Tibial nerve (tissue), 4 donors: ENCODE measurements at places on chromosomes 7 and 10.

- no peak for DNase-seq
These were observed 13.7 kb upstream of the GPR141 start for GRCh38 chr7:37669818-37670217.

- DNase-seq = no peak
These were observed 66.4 kb downstream of the MINDY4 start for GRCh38 chr7:30837581-30837980.

DNA sequence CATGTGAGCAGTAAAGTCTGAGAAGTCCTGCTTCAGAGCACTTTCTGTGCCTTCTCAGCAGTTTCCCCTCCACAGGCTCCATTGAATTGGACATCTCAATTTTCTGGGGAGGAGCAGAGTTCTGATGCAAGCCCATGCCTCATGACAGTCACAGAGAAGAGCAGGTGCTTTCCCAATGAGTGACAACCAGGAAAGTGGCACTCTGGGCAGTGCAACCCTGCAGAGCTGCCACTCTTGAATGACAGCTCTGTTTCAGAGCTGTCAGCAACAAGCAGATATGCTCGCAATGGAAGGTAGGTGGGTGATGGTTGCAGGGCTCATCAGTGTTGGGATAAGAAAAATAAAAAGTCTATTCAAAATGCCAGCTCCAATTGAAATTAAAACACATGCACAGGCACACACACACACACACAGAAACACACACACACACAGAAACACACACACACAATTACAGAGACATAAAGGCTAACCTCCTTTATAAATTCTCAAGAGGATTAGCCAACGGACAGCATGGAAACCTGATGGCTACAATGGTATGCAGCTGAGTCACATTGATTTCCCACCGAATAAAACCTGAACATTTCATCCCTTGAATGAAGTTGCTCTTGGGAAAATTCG lies 50.5 kb downstream of the C10orf67 start:
- DNase-seq = no peak

GRCh38 chr10:30247704-30248103 lies 101.4 kb downstream of the MTPAP start:
- no peak for DNase-seq

DNA sequence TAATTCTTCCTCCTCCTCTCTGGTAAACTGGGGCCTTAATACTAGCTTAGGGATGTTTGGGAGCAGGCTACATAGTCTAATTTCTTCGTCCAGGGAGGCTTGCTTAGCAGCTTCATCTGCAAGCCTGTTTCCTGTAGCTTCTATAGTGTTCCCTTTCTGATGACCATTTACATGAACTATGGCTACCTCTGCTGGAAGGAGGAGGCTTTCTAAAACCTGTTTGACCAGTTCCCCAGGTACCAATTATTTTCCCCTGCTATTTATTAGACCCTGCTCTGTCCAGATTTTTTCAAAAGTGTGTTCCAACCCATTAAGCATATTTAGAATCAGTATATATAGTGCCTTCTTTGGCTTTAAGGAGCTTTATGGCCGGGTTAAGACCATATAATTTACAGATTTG lies 38.8 kb upstream of the DNAH11 start:
- no peak for DNase-seq

- no peak for DNase-seq
These were observed 8.5 kb upstream of the KNDC1 start for GRCh38 chr10:133151543-133151972.

- no peak for DNase-seq
These were observed 99.4 kb upstream of the TNS3 start for GRCh38 chr7:47681249-47681810.

DNA sequence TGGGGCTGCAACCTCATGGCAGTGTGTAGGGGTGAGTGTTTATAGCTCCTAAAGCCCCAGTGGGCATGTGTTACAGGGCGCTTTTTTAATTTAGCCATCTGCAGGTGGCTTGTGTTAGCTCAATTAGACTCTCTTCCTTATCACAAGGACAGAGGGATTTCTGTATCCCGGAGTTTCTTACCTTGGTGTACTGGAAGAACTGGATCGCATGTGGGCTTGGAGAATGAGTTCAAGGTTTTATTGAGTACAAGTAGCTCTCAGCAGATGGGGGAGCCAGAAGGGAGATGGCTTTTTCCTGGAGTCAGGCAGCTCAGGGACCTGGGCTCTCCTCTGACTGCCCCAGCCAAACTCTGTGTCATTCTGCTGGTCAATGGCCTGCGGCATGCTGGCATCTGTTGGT lies 153.5 kb upstream of the C7orf33 start:
- DNase-seq = no peak

- DNase-seq = no peak
These were observed 4.9 kb upstream of the ZMIZ1 start for GRCh38 chr10:79063661-79064492.

DNA sequence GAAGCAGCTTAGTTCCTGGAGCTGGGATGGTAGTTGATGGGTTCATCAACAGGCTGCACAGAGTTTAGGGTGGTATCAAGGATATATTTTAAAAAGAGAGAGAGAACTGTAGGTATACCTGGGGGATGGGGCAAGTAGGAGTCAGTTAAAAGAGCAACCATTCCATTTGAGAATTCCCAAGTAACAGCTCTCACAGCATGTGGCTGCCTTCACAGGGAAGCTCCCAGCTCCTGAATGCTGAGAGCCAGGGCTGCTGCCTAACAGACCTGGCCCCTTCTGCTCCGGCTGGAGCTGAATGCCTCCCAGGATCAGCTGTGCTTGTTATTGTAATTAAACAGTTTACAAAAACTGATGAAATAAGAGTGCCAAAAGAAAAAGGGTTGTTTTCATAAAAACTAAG lies 58.8 kb upstream of the GPR26 start:
- no peak for DNase-seq

DNA sequence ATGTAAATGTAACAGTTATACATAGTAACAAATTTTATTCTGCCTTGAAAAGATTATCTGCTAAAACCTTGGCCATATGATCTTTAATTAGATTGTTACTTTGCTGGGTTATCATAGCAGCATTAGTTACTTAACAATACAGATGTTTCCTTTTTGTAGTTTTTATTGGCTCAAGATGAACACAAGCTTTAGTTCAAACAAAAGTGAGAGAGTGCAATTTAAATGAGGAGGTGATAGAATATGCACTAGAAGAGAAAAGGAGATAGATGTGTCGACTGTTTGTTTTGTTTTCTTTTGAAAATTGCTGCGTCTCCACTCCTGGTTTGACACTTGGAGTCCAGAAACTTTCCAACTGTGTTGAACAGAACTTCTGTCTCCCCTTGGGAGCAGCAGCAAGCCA lies 91.4 kb upstream of the CAV2 start:
- DNase-seq = no peak

DNA sequence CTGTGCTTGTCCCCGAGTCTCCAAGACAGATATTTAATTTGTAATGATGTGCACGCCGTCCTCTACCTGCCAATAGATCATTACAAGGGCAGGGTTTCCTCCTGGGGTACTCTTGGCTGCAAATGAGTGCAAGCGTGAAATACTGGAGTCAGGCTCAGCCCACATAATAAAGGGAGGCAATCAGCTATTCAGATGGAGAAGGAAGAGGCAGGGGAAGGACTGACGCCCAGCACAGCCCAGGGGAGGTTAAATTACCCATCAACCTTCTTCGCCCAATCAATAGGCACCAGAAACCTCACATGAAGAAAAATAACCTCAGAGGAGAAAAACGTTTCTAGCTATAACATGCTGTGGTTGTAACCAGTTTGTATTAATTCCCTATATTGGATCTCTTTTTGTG lies 544.9 kb upstream of the ADARB2 start:
- DNase-seq = no peak
